ENCODE measurements at places on chromosomes 3 and 15.
A peak's percentile ranks its signal among the peaks of the same experiment; 100 is the strongest.

GRCh38 chr3:13770170-13771169 is 109.4 kb downstream of the WNT7A start:
- H3K27ac ChIP-seq, result peak overlapping the region; percentile 49
- H3K27me3 ChIP-seq, result no peaks in the 10 kb centered on the region
- no peak for DNase-seq
- no peak overlapping the region for H3K4me3 ChIP-seq
- H3K4me1 ChIP-seq, result peaks cover 13% of the 10 kb centered on the region
- no peaks in the 10 kb centered on the region for H3K36me3 ChIP-seq

DNA sequence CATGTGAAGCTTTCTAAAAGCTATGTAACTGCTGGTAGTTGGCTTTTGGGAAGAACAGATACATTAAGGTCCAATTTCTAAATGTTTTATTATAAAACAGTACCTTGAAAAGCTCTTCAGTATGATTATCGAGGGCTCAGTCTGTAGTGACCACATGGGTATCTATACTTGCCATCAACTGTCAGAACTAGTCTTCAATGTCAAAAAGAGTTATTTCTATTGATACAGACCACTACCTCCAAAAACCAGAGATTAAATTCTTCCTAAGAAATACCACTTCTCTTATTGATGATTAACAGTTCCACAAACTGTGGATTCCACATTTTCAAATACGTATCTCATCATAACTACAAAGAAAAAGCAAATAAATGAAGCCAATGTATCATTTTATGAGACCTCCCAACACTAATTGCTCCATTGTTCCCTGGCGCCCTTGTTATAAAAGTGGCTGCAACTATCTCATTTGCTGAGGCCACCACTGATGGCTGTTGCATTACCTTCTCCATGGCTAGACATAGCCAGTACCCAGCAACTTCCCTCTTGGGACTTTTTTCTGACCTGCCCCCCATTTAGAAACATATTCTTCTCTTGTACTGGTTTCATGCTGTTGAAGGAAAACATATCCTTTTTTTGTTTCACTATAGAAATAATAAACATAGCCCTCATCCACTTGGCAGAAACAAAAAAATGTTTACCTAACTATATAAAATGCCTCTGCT is 33.9 kb upstream of the MBNL1 start:
- no peak overlapping the region for H3K4me3 ChIP-seq
- H3K27me3 ChIP-seq, result no peaks in the 10 kb centered on the region
- no peak for DNase-seq
- H3K27ac ChIP-seq, result no peak overlapping the region
- H3K36me3 ChIP-seq, result peaks cover 16% of the 10 kb centered on the region

DNA sequence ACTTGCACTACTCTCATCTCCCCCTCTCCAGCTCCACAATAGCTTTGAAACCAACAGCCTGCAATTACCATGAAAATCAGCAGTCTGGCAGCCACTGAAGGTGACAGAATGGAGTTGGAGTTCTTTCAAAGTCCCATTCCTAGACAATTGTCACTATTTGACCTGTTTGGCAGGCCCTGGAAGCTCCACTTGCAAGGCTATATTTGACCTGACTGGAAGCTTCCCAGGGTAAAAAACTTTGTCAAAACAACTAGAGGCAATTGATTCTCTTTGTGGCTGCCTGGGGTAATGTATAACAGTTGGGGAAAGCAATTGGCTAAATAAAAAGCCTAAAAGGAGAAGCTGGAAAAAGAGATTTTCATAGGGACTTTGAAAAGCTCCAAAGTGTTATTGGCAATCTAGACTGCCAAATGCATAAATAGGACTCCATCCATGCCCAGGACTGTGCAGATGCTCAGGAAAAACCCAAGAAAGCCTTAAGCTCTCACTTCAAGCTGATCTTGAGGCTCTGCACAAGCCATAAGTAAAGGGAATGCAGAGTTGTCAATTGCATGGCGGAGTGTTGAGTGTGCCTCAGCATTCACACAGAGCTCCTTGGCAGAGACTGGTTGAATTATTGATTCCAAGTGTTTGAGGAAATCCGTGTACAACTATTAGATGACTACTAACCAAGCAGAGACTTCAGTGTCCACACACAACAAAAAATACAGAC is 18.3 kb downstream of the GREM1 start:
- H3K4me1 ChIP-seq, result no peaks in the 10 kb centered on the region
- H3K36me3 ChIP-seq, result no peaks in the 10 kb centered on the region
- no peak for DNase-seq
- H3K27me3 ChIP-seq, result peaks cover 41% of the 10 kb centered on the region
- H3K27ac ChIP-seq, result no peak overlapping the region

- no peak for DNase-seq
- H3K27me3 ChIP-seq, result peaks cover 33% of the 10 kb centered on the region
- H3K27ac ChIP-seq, result no peak overlapping the region
Observed at GRCh38 chr15:68555679-68556037, 23.1 kb upstream of the CORO2B start.

DNA sequence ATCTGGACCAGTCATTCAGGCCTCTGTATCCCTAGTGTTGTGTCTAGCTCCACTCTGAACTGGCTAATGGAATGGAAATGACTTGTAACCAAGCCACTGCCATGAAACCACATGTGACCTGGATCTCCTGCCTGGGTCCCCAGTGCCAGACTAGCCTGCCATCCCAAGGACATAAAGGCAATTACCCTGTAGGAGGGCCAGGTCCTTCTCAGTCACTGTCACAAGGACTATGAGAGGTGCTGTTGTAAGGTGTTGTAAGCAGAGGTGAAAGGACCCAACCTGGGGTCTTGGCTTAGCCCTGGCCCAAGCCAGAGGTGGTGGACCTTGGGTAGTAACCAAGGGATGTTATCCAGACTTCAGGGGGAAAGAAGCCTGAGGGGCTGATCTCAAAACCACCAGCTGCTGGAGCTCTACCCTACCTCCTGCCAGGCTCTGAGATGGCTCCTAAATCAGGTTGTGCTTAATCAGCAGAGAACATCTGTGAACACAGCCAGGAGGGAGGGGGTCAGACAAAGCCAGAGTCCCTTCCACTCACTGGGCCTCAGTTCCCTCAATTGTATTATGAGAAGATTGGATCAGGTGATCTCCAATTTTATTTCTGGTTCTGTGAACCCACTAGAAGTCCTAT is 15.7 kb upstream of the KLHL24 start:
- H3K4me3 ChIP-seq, result no peak overlapping the region
- H3K27ac ChIP-seq, result no peak overlapping the region
- DNase-seq, result no peak
- H3K4me1 ChIP-seq, result no peaks in the 10 kb centered on the region
- no peaks in the 10 kb centered on the region for H3K36me3 ChIP-seq

DNA sequence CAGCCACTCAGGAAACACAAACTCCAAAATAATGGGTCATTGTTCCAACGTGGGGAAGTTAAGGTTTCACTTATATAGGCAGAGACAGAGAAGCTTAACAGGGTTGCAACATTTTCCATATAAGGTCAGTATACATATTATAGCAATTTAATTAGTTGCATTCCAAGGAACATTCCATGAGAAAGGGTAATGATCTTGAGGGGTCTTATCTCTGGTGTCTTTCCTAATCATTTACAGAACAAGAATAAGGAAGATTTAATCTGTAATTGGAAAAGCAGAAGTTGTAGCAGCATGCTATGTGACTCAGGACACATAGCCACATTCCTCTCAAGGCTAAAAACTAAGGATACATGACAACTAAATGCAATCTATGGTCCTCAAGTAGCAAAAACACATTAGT is 4.9 kb downstream of the MNS1 start:
- H3K27ac ChIP-seq, result no peak overlapping the region
- no peaks in the 10 kb centered on the region for H3K36me3 ChIP-seq
- DNase-seq, result no peak

DNA sequence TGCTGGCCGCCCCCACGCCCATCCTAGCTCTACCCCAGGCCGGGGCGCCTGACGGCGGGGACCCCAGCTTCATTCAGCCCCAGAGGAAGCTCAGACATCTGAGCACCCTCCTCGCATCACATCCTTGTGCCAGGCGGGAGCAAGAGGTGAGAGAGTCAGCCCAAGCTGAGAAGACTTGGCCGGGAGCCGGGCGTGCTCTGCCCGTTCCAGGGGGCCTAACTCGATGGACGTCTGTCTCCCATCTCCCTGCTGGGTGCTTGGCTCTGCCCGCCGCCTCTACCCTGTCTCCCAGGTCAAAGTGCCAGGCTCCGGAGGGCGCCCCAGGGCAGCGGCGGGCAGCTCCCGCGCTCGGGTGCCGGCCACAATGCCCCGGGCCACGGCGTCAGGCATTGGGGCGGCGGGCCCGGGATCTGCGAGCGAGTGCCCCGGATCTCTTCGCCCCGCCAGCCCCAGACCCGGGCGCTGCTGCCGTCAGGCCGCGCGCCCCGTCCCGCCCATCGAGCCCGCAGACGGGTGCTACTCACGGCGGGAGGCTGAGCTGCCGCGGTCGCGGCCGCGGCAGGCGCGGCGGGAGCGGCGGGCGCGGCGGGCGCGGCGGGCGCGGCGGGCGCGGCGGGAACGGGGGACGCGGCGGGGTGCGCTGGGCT is 388 bp downstream of the DAPK2 start:
- H3K4me1 ChIP-seq, result peaks cover 13% of the 10 kb centered on the region
- H3K4me3 ChIP-seq, result peak overlapping the region; percentile 53
- no peaks in the 10 kb centered on the region for H3K36me3 ChIP-seq

All from activated CD8-positive, alpha-beta T cell treated with anti-CD3 and anti-CD28 coated beads, Interleukin-2, amount 10 ng/mL, durations not matched to agents 7 days and 5 days (primary cell).